Mononuclear cell (primary cell): ENCODE measurements at places on chromosomes 16 and 17. TPM values are rescaled to one million over a fixed set of nuclear protein-coding genes. Genes with fewer than 3 reads are reported as not detected.

Gene HBQ1
- total RNA-seq = not detected

Gene DCTN5
- total RNA-seq = 45.1 TPM

Gene ODAD4
- total RNA-seq = not detected

Gene MYH1
- not detected for total RNA-seq

Gene MYL4
- not detected for total RNA-seq

Gene AANAT
- not detected for total RNA-seq

Gene RPA1
- total RNA-seq = 21.3 TPM

Gene USH1G
- not detected for total RNA-seq

Gene RAMP2
- total RNA-seq = not detected

Gene TUBB3
- total RNA-seq = 0.21 TPM

Gene OR3A2
- 0.63 TPM for total RNA-seq

Gene BEAN1
- total RNA-seq = not detected

Gene GUCY2D
- total RNA-seq = 0.10 TPM

Gene GRIN2C
- total RNA-seq = not detected

Gene ZPBP2
- total RNA-seq = not detected

Gene PSME3IP1
- 75.2 TPM for total RNA-seq

Gene MAF
- total RNA-seq = 9.1 TPM

Gene VPS4A
- 35.5 TPM for total RNA-seq

Gene NPIPB4
- 75.5 TPM for total RNA-seq

Gene RHOT2
- 45.2 TPM for total RNA-seq

Gene ADAD2
- total RNA-seq = not detected

Gene MMP28
- total RNA-seq = 8.1 TPM
